ENCODE measurements at places on chromosomes 11 and 22.

DNA sequence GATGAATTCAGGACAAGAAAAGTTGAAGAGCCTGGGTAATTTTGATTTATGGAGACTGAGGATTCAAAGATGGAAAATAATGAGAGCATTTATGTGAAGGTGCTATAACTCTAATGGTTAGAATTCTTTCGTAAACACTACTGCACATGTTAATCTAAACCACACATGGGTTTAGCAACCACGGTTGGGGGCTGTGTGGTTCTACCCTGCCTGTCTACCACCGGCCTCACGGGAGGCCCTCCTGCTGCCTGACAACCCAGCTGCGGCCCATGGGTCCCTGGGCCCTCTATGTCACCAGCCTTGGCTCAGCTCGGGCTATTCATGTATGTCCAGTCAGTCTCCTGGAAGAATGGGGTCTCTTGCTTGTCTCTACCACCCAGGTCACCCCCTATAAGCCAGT lies 68.5 kb upstream of the ARFGAP3 start:
- DNase-seq, result no peak

GRCh38 chr11:68115285-68115684 lies 5.9 kb downstream of the CHKA start:
- DNase-seq, result no peak

GRCh38 chr11:45414088-45414487 lies 127.9 kb upstream of the SYT13 start:
- DNase-seq, result no peak

DNA sequence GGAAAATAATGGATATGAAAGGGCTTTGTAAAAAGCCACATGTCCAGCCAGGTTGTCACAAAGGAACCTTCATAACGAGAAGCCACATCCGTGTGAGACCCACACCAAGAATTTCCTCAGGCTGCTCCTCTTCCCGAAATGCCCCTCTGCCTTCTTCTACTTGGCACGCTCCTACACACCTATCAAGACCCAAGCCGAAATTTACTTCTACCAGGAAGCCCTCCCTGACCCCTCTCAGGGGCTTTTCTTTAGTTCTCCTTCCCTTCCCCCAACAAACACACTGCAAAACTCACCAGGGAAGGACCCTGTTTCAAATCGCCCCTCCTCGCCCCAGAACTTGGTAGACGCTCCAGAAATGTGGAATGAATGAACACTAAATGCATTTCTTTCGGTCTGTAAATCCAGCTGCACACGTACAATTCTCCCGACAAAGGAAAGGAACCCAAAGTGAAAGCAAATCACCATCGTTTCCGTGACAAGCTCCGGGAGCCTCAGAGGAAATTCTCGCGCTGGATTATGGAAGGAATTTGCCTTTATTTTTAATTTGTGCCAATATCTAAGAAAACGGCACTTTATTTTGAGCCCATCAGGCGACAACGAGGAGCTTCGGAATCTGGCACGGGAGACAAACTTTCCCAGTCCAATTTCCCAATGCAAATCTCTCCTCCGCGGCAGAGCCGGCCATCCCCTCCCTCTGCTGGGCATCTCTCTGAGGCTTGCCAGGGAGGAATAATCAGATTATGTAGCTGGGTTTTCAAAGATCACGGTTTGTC lies 13.2 kb upstream of the SHISAL1 start:
- no peak for DNase-seq

- DNase-seq, result no peak
Measured at GRCh38 chr11:117771197-117771596, 25.8 kb downstream of the DSCAML1 start.

GRCh38 chr22:41940832-41941765 lies 5.9 kb downstream of the CENPM start:
- DNase-seq, result peak; percentile 80

DNA sequence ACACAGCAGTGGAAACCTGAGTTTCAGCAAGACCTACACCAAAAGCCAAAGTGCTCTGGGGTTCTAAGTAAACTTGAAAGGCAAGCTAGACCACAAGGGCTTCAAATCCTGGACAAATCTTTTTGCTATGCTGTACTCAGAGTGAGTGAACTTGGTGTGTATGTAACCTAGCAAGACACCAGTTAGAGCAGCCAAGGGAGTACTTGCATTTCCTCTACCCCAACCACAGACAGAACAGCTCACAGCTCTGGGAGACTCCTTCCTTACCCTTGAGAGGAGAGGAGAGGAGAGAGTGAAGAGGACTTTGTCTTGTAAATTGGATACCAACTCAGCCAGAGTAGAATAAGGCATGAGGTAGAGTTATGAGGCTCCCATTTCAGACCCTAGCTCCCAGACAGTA lies 71.4 kb downstream of the CTSC start:
- no peak for DNase-seq

DNA sequence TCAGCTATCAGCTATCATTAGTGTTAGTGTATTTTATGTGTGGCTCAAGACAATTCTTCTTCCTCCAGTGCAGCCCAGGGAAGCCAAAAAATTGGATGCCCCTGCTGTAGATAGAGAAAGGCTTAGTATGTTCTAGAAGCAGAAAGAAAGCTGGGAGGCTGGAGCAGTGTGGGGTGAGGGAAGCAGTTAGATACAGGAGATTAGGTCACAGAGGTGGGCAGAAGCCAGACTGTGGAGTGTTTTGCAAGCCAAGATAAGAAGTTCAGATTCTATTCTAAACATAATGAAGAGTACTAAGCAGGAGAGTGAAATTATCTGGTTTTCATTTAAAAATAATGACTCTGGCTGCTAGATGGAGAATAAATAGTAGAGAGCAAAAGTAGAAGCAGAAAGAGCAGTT lies 381.7 kb downstream of the DCDC1 start:
- no peak for DNase-seq

DNA sequence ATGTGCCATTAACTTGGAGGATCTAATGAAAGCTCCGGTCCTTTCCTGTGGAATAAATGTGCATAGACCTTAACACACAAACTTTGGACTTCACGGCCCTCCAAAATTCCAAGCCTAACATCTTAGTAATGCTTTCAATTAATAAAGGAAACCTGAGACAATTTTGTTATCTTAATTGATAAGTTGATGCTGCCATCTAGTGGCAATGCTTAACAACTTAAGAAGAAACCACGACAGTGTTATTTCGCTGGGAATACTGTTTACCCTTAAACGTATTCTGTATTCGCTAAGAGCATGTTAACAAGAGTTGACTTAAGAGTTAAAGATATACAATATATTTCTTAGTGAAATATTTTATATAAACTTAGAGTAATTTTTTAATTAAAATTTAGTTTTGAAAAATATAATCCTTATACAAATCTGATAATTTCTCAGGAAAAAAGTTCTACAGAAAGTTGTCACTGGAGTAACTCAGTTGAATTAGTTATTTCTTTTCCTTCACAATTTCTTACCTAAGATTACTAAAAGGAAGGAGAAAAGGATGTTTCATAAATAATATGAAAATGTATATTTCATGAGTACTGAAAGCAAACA lies 35.0 kb upstream of the OR9G4 start:
- no peak for DNase-seq

- no peak for DNase-seq
Measured at GRCh38 chr11:56841210-56841810, 92.8 kb upstream of the OR9G4 start.

GRCh38 chr11:115266066-115266639 lies 238.1 kb downstream of the CADM1 start:
- DNase-seq, result no peak

GRCh38 chr11:8228231-8228630 lies 35.4 kb downstream of the LMO1 start:
- no peak for DNase-seq

- DNase-seq, result no peak
Measured at GRCh38 chr22:39577366-39577765, 6.8 kb downstream of the CACNA1I start.

- DNase-seq, result no peak
Measured at GRCh38 chr11:110207123-110207522, 89.3 kb downstream of the RDX start.

DNA sequence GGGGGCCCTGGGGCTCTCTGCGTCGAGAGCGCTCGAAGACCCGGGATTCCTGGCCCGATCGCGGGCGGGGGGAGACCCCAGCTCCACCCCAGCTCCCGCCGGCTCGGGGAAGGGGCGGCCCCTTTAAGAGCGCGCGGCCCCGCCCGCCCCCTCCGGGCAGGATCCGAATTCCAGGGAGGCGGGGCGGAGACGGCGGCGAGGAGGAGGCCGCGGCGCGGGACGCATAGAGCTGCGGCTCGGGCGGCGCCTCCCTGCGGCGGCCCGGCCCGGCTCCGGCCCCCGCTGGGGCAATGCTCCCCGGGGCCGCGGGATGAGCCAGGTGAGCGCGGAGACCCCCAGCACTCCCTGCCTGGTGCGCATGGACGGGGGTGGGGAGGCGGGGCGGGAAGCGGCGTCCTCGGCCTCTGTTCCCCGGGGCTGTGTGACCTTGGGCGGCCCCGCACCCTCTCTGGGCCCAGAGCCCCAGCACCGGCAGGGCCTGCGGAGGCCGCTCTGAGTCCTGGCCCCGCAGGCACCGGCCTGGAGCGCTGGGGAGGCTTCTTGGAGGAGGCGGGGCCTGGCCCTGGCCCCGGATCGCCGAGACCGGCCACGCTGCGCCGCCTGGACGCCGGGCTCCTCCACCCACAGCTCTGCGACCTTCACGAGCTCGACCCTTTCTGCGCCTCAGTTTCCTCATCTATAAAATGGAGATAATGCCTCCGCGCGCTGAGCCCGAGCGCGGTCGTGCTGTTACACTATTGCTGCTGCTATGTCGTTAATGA lies 565 bp downstream of the GAS2L1 start:
- no peak for DNase-seq

DNA sequence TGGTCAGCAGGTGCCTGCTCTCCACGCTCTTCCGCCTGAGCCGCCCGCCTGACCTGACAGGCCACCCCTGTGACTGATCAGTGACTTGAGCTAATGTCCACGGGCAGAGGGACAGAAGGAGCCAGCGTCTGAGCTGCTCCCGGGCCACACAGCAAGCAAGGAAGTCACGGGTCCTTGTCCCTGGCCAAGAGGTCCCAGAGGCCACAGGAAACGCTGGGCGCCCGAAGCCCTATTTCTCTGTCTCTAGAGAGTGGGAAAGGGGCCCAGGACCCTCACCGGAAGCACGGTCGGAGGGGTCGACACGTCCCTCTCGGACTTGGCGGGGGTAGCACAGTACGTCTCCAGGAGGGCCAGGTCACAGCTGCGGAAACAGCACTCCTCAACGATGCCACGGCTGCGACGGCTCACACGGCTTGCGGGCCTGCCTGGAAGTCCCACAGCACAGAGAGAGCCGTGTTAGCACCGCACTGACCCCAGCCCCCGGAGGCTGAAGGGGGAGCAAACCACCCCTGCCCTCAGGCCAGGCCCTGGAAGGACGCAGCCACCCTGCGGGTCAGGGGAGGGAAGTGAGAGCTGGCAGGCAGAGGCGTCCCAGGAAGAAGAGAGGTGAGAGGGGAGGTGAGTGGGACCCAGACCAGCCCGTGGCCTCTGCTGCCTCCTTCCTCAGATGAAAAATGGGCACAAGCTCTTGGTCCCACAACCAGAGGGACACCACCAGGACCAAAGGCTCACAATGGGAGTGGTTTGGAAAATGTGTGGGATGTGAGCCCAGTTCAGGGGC lies 5.8 kb downstream of the IGF2 start:
- DNase-seq, result no peak

- DNase-seq, result no peak
Measured at GRCh38 chr22:41491374-41492100, 22.6 kb downstream of the ACO2 start.

DNA sequence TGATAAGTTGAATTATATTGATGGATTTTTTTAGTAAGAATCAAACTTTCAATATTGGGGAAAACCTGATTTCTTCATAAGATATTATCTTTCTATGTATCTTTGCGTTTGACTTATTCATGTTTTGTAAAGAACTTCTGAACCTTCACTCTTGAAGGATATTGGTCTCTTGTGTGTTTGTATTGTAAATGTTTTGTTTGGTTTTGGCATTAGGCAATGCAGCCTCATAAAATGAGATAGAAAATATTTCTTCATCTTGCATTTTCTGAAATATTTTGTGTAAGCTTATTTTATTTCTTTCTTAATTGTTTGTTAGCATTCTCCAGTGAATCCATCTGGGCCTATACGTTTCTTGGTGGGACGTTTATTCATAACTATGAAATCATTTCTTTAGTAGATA lies 271.9 kb downstream of the RAB38 start:
- DNase-seq, result no peak

DNA sequence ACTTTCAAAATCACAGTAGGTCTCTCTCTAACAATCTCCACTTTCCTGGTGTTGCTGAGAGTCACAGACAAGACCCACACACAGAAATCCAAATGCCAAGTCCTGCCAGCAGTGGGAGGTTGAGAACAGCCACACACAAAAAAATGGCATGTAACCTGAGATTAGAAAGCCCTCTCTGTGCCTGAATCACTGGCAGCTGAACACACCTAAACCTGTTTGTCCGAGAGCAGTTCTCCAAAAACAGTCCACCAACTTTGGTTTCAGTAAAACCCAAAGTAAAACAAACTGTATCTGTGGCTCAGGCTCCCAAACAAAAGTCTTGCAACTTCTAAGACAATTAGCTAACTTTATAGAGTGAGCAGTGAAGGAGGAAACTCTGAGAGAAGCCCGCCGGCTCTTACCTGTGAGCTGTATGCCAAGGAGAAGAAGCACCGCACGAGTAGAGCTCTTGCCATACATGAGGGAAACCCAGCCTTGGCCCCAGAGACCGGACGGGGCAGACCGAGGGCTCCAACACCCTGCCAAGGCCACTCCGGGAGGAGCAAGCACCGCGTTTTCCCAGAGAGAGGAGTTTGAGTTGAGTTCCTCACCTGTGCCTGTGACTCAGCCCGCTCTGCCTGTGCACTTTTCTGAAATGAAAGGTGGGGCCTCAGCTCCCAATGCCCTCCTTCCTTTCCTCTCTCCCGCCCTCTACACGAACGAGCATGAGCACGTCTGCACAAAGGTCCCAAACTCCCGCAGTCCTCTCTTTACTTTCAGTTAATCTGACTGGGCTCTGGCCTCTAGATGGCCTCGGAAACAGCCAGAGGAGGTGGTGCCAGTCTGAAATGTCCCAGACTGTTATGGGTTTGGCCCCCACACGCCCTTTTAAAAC lies at the start of gene MPZL2:
TSS of gene MPZL2 (minus strand) at position 603 of the 874 bp plus-strand sequence. CDS start at position 459, 144 bp downstream.
- peak; percentile 26 for DNase-seq
